Stimulated activated CD8-positive, alpha-beta memory T cell treated with anti-CD3 and anti-CD28 coated beads, Interleukin-15, amount 100 ng/mL, for 4 hours (primary cell): ENCODE measurements at places on chromosomes 6 and 20.

DNA sequence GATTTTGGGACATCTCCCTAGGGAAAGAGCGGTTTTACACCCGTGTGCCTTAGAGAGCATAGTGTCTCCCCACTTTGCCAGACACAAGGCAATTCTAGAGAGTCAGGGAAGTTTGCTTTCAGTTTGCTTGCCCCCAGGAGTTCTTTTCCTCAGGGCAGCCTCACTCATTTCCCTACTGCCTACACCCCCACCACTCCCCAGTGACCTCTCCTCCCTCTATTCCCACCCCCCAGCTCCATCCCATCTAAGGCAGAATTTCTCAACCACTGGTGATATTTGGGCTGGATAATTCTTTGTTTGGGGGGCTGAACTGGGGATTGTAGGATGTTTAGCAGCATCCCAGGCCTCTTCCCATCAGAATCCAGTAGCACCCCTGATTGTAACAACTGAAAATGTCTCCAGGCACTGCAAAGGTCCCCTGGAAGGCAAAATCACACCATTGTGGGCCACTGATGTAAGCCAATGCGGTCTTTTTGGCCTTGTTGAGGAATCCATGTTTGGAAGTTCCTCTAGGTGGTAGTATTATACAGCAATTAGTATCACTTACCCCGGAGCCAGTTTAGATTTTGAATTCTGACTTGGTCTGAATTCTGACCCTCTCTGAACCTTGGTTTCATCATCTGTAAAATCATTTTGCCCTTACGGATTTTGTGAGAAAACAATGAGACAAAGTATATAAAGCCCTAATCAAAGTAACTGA is 1.3 kb downstream of the EPPIN start:
- DNase-seq: no peak

GRCh38 chr6:96716221-96716620 is 121.1 kb downstream of the GPR63 start:
- no peak for DNase-seq

GRCh38 chr20:51563486-51564332 is 21.2 kb upstream of the NFATC2 start:
- no peak for DNase-seq

DNA sequence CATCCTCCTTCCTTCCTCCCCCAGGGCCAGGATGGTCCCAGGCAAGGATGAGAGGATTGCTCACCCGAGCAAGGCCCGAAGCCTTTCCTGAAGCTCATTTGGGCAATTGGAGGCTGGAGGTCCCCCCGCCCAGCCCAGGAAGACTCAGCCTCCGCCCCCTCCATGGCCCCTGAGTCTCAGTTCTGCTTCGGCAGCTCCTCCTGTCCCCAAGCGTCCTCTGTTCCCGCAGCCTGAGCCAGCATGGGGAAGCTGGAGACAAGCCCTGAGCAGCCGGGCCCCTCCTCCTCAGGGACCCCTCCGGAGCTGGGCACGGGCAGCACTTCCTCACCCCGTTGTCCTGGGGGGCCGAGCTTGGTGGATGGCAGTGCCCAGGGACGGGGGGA is 26.0 kb downstream of the SLC17A9 start:
- no peak for DNase-seq

GRCh38 chr6:25627001-25627400 is 25.0 kb upstream of the SCGN start:
- no peak for DNase-seq
